ENCODE measurements at places on chromosomes 16 and 17.
A peak's percentile ranks its signal among the peaks of the same experiment; 100 is the strongest.

DNA sequence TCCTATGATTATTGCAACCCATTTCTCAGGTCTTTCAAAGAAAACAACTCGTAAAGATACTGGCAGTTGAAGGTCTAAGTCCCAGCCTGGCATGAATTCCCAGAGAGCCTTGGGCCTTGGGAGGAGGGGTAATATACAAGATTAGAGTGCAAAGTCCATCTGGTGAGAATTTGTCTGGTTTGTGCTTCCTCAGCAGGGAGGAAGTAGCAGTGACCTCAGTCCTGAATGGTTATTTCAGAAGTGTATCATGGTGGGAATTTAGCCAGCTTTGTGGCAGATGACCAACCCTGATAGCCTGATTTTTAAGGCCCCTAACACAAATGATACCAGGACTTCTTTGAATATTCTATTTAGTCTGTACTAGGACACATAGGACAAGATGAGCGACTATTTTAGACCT is 151.2 kb upstream of the TBX2 start:
- DNase-seq, result no peak

DNA sequence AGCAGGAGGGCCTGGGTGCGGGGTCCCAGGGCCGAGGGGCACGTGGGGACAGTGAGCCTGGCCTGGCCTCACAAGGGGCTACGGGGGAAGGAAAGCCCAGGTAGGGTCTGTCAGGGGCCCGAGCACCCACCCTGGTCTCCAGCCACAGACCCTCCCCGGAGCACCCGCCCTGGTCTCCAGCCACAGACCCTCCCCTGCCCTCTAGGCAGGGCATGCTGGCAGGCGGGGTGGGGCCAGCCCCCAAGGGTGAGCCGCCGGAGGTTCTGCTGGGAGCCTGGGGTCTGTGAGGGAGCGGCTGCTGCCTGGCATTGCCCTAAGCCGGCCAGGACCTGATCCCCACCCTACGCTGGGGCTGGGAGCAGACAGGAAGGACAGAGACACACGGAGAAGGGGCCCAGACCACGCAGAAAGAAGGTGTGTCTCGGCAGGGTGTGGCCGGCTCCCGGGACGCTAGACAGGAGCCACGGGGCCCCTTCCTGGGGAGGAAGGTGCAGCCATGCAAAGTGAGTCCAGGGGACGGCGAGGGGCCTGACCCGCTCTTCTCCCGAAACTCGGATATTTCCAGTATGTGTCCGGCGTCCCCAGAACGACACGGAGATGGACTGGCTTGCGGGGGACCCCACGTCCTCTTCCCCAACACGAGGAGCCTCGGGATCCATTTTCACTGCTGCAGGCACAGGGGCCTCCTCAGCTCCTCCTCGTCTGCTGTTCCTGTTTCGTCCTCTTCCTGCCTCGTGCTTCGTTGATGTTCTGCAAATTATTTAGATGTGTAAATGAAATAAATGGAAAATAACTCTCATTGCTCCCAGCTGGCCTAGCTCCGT is 15.5 kb downstream of the UTS2R start:
- no peak for DNase-seq

- peak; percentile 78 for DNase-seq
Measured at GRCh38 chr17:35743626-35744328, 9.3 kb downstream of the GAS2L2 start.

DNA sequence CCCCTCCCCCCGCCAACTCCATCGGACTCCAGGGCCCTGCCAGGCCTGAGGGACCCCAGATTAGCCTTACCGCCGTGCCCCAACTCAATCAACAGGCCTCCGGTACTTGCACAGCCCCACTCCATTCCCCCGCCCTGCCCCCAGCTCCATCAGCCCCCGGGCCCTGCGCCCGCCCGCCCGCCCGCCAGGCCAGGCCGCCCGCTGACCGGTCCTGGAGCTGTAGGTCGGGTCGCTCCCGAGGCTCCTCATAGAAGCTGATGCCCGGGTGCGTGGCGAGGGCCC is 308 bp downstream of the GTF3C1 start:
- DNase-seq, result peak; percentile 43

DNA sequence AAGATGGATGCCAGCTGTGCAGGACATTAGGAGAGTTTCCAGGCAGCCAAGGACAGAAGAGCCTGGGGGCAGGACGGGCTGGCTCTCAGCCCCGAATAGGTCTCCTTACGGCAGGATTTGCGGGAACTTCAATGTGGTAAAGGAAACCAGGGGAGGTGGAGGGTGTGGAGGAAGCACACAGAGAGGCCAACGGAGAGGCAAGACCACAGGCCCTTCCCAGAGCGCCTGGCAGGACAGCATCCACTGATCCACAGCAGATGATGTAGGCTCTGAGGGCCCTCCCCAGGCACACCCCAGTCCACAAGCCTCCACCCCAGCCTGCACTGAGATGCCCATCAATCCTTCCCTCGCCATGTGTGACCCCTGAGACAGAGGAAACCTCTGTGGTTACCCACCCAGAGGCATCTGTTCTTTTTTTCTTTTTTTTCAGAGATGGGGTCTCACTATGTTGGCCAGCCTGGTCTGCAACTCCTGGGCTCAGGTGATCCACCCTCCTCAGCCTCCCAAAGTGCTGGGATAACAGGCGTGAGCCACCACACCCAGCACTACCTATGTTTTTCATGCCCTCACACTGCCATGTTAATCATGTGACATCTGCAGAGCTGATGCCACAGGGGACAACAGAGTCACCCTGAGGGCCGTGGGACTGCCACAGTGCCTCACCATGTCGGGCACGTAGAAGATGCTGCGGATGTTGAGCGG is 19.3 kb downstream of the DNASE1 start:
- no peak for DNase-seq

DNA sequence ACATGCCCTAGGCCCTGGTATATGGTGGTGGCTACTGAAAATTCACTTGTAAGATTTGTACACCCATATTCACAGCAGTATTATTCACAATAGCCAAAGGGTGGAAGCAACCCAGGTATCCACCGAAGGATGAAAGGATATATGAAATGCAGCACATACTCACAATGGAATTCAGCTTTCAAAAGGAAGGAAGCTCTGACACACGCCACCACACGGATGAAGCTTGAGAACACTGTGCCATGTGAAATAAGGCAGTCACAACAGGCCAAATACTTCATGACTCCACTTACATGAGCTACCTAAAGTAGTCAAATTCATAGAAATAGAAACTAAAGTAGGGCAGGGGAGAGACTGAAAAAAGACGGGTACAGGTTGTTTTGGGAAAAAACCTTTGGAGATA is 2.9 kb downstream of the XPO6 start:
- no peak for DNase-seq

DNA sequence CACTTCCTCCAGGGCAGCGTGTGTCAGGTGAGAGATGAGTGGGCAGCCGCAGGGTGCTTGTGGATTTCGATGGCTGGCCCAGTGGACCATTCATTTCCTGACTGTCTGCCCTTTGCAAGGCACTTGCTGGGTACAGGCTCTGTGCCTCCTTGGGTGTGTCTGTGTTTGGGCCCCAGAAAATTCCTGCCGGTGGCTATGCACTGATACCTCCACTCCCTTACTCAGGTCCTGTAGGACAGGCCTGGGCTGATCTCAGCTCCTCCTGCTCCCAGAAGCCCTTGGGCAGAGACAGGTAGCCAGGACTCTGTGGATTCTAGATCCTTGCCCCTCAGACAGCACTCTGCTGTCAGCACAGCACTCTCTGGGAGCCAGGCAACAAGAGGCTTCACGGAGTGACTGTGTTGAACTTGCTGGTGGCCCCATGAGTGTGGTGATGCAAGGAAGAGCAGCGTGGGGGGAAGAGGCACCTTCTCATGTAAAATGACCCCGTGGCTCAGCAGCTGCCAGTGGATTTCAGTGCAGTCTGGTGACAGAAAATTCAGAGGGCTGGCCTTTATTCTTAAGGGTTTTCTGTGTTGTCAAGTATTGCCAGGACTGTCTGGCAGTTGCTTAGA is 29.0 kb downstream of the PGS1 start:
- DNase-seq, result no peak

DNA sequence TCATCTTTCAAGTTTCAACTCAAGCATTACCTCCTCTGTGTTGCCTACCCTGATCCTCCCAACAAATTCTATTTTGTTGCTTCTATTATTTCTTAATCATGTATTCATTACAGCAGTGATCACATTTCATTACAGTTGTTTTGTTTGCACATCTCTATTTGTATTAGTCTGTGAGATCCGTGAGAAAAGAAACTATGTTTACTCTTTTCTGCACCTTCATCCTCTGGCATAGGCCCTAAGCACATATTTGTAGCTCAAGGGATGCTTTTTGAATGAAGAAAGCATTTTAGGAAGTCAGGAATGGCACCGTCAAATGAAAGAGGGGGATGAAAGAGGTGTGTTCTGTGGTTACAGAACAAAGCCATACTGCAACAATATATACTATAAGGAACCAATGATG is 110.5 kb downstream of the SHISA6 start:
- DNase-seq, result no peak

GRCh38 chr16:47377154-47377553 is 83.7 kb downstream of the ITFG1 start:
- peak; percentile 41 for DNase-seq
